ENCODE measurements at places on chromosomes 7 and 10.

GRCh38 chr7:159142199-159142598 lies 2.5 kb downstream of the VIPR2 start:
- DNase-seq: no peak

- no peak for DNase-seq
Measured at GRCh38 chr7:134963036-134963435, 23.3 kb upstream of the AGBL3 start.

GRCh38 chr10:130767116-130767730 lies 544.3 kb downstream of the TCERG1L start:
- DNase-seq: no peak

DNA sequence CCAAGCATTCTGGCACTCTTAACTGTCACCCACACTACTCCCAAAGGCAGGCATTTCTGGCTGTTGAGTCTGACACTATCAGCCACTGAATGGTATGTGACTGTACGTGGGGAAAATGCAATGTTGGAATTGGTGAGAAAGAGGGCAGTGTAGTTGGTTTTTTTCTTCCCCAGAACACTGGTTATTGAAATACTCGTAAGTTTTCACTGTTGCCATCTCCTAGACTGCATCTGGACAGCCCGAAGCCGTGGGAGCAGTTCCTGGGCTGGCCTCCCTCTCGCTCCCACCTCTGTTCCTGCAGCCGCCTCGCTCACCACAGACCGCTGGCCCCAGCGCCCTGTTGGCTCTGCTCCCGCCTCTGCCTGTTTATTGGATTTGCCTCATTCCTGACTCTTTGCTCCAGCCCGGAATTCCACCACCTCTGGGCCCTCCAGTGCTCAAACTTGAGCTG lies 5.7 kb downstream of the PLCE1 start:
- no peak for DNase-seq

GRCh38 chr10:57973451-57973850 lies 294.2 kb downstream of the IPMK start:
- no peak for DNase-seq

DNA sequence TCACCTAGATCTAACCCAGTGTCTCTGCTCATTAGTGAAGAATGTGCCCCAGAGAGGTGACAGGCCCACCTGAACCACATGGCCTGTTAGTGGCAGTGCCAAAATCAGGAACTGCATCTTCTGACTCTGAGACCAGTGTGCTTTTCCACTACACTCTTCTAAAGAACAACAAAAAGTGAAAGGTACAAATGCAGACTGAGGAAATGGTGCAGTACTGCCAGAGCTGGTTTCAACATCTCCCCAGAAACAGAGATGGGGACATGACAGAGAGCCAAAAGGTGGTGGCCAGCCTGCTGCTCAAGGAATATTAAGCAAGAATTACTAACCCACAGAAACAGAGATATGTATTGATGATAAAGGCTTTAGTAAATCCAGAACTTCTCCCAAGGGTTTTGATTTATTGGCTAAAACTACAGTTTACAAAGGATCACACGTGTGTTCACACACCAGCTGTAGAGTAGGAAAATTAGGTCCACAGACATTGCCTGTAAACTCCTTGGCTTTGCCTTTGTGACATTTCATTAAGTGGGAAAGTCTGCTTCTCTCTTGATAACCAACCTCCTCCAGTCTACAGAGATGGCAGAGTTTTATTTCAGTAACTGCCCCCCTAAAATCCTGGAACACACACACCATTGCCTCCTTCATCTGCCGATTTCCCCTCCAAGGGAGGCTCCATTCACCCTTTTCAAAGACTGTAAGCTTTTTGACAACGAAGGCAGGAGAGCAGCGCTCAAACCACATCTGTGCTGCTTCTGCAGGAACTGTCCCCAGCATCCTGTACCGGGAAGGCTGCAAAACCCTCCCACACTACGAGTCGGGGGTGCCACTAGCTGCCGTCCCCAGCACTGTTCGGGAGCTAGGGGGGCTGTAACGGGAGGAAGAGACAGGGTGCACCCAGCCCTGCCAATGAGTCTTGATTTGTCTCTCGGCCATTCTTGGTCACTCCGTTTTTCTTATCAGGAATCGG lies 29.8 kb downstream of the GSDME start:
- no peak for DNase-seq

GRCh38 chr10:2979306-2979705 lies 88.0 kb upstream of the PFKP start:
- DNase-seq: no peak

- no peak for DNase-seq
Measured at GRCh38 chr10:27035163-27035562, 65.1 kb downstream of the ANKRD26 start.

GRCh38 chr10:36556468-36556867 lies 568.9 kb upstream of the ANKRD30A start:
- no peak for DNase-seq

- no peak for DNase-seq
Measured at GRCh38 chr7:138987686-138988085, 6.5 kb upstream of the KIAA1549 start.

DNA sequence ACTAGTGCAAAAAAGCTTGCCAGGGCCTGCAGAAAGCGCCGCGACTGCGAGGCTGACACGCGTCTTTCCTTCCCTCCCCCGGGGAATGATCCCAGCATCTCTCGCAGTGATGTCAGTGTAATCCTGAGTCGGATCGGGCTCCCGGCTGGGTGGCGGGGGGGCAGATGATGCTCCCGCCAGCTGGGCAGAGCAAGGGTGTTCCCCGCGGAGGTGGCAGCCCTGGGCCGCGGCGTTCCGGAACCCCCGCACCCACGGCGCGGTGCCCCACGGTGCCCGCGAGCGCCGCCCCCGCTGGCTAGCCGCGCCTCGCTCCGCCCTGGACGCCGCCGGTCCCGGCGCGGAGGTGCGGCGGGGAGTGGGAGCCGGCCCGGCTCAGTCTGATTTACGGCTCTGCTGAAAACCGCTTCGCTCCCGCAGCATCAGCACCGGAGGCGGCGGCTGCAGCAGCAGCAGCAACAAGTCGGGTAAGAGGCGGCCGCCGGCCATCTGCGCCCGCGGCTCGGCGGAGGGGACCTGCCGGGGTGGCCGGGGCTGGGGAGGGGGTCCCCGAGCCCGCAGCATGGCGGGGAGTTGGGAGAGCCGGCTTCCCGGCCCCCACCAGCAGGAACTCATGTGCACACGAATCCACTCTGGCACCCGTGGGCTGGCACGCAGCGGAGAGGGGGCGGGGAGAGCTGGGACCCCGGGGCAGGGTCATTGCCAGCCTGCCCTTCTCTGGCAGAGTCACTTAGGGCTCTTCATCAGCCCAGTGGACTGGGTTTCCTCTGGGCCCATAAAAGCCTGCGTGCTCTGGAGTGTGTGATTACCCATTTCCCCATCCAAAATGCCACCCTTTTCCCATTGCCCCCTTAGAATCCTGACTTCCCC lies at the start of gene ZNF365:
ZNF365 (plus strand) TSS at position 375 of the 867 bp plus-strand sequence. CDS start 1,825 bp downstream, outside the sequence.
- peak; percentile 64 for DNase-seq

- no peak for DNase-seq
Measured at GRCh38 chr10:20954519-20954918, 57.4 kb upstream of the NEBL start.

GRCh38 chr10:58827381-58827780 lies 314.7 kb downstream of the BICC1 start:
- no peak for DNase-seq

GRCh38 chr10:133142523-133143199 lies 17.4 kb upstream of the KNDC1 start:
- DNase-seq: no peak

GRCh38 chr10:74854610-74855009 lies 28.2 kb downstream of the KAT6B start:
- no peak for DNase-seq

GRCh38 chr7:90345595-90346335 lies 751 bp upstream of the GTPBP10 start:
- no peak for DNase-seq

GRCh38 chr7:137591421-137591837 lies 247.9 kb upstream of the PTN start:
- no peak for DNase-seq

DNA sequence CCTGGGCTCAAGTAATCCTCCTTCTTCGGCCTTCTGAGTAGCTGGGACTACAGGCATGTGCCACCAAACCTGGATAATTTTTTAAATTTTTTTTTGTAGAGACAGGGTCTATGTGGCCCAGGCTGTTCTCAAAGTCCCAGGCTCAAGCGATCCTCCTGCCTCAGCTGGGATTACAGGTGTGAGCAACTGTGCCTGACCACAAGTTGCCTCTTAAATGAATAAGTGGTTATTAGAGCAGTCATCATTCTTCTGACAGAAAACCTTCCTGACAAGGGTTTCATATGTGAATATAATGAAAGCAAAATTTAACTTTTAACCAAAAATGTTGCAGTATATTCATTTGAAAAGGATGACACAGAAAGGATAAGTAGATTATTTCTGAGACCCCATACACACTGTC lies 532.5 kb downstream of the GRM8 start:
- no peak for DNase-seq

DNA sequence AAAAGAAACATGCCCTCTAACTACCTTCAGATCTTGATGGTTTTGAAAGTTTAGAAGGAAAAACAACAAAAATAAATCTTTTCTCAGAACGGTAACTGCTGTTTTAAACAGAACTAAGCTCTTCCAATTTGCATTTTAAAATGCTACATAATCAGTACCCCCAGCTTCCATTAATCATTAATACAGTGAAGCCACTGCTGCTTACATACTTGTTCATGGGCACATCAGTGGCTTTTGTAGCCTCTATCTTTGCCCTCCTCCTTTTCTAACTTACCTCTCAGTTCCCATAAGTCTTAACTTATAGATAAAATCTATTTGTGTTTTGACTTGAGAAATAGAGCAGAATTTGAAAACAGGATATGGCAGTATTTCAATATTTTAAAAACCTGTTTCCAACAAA lies 109.1 kb downstream of the POLL start:
- DNase-seq: no peak

GRCh38 chr7:117139397-117139984 lies 183.4 kb downstream of the WNT2 start:
- DNase-seq: no peak

DNA sequence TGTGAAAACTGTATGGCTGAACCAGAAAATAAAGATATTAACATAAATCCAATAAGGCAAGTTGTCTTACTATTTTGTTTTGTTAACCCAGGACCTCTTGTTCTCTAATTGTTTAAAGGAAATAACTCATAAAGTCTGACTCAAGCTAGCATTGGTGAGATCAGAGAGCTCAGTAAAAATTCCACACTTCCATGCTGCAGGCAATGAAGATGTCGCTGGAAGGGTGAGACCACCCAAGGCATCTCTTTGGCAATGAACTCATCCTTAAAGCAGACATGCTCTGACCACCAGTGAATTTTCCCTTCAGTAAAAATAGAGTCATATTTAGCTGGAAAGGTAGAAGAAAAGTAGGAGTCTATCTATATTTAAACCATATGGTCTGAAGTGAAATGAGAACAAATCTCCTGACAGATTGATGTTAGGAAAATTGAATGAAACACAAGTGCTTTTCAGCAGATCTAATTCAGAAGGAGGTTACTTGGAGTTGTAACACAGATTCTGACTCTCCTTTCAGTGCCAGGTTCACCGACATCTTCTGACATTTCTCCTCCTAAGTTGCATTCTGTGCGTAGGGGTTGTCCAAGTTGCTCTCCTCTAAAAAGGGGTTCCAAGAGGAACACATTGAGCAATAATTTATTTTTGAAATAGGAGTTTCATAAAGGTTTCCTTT lies 32.8 kb upstream of the VIPR2 start:
- no peak for DNase-seq

GRCh38 chr10:71921324-71922027 lies 42.7 kb upstream of the CHST3 start:
- no peak for DNase-seq

- no peak for DNase-seq
Measured at GRCh38 chr7:116071629-116072028, 41.1 kb upstream of the TFEC start.

- DNase-seq: no peak
Measured at GRCh38 chr10:115001506-115002381, 63.7 kb downstream of the TRUB1 start.

DNA sequence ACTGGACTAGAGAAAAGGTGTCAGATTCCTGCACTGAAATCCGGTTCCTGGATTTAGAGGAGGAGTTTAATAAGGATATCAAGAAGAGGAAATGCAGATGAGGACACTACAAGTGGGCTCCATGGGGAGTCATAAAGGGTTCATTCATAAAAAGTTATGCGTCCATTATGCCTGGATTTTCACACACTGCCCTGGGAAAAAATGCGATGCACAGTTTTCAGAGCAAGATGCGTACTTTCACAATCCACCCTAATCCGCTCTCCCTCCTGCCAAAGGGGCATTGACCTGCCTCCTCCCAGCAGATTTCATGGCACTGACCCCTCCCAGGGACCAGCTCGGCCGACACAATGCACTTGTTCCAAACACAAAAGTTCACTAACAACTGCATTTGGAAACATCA lies 42.2 kb upstream of the OPALIN start:
- no peak for DNase-seq

- DNase-seq: no peak
Measured at GRCh38 chr10:132132421-132132841, 54.3 kb upstream of the DPYSL4 start.

- no peak for DNase-seq
Measured at GRCh38 chr10:90945491-90946070, 24.7 kb upstream of the ANKRD1 start.

GRCh38 chr10:70753026-70753663 lies 32.0 kb downstream of the TBATA start:
- DNase-seq: no peak

GRCh38 chr10:42734536-42734935 lies 48.1 kb upstream of the BMS1 start:
- no peak for DNase-seq

GRCh38 chr10:1182280-1183032 lies 126.3 kb downstream of the WDR37 start:
- DNase-seq: no peak

GRCh38 chr10:91190388-91190870 lies 30.0 kb upstream of the PCGF5 start:
- DNase-seq: no peak

- no peak for DNase-seq
Measured at GRCh38 chr10:88004451-88004850, 141.0 kb downstream of the PTEN start.

GRCh38 chr7:147415991-147416390 lies 1174.6 kb upstream of the C7orf33 start:
- no peak for DNase-seq

DNA sequence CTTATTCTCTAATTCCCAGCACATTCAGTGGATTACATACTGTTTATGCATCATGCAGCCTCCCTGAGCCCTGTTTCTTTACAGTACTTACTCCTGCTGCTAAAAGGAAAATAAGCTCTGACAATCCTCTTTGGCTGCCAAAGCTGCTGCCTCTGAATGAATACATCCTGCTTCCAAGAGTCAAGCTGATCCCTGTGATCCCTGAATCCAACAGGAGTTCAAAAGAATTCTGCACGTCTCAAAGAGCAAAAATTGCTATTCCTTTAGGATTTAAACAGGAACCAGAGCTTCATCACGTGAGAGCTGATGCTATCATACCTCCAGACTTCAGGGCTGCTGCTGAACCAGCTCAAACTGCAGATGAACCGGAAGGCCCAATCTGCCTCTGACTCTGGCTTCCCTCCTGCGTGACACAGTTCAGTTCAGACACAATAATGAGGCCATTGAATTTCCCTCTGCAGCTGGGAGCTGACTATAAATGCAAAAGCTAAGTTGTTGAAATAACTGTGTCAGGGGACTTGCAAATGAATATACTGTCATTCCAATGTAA lies 851.0 kb upstream of the PHF14 start:
- DNase-seq: no peak

All from activated T-cell treated with anti-CD3 and anti-CD28 coated beads, Interleukin-2, amount 50 U/mL, for 72 hours (primary cell).